ENCODE measurements at places on chromosomes 6 and 20. TPM values are rescaled to one million over a fixed set of nuclear protein-coding genes. Genes with fewer than 3 reads are reported as not detected.

RIPOR2 gene
- 1.1 TPM for total RNA-seq

SLC17A2 gene
- total RNA-seq, result not detected

DNAH8 gene
- total RNA-seq, result not detected

TNNC2 gene
- total RNA-seq, result not detected

BEND6 gene
- total RNA-seq, result 0.19 TPM

ENPP5 gene
- not detected for total RNA-seq

LRRC73 gene
- total RNA-seq, result 0.06 TPM

CDH22 gene
- 0.57 TPM for total RNA-seq

SERPINB1 gene
- 46.9 TPM for total RNA-seq

RAB44 gene
- total RNA-seq, result under 0.01 TPM

COL10A1 gene
- total RNA-seq, result not detected

ADGB gene
- total RNA-seq, result not detected

CCM2L gene
- total RNA-seq, result 27.3 TPM

CDSN gene
- total RNA-seq, result not detected

BNIP5 gene
- total RNA-seq, result not detected

MTFR2 gene
- total RNA-seq, result 3.6 TPM
